ENCODE measurements at places on chromosomes 1 and 21. TPM values are rescaled to one million over a fixed set of nuclear protein-coding genes. Genes with fewer than 3 reads are reported as not detected.

HTR6 gene
- total RNA-seq: not detected

CD48 gene
- total RNA-seq: 1.2 TPM

CCSAP gene
- 1.9 TPM for total RNA-seq

MCOLN2 gene
- 0.33 TPM for total RNA-seq

REN gene
- total RNA-seq: 0.20 TPM

LEFTY2 gene
- not detected for total RNA-seq

CCDC181 gene
- total RNA-seq: not detected

AVPR1B gene
- not detected for total RNA-seq

IGSF21 gene
- total RNA-seq: 0.81 TPM

SPRR2G gene
- not detected for total RNA-seq

ANKRD34A gene
- total RNA-seq: 0.65 TPM

ANXA9 gene
- 9.3 TPM for total RNA-seq

RNF186 gene
- 0.60 TPM for total RNA-seq

IL10 gene
- 0.18 TPM for total RNA-seq

TNFAIP8L2 gene
- 0.96 TPM for total RNA-seq

LCE1D gene
- total RNA-seq: not detected

CD164L2 gene
- total RNA-seq: not detected

SPRR2B gene
- not detected for total RNA-seq

CHAF1B gene
- 0.43 TPM for total RNA-seq

DNAJC28 gene
- total RNA-seq: 2.3 TPM
